NCI-H1930 (cell line): ENCODE measurements at places on chromosomes 2 and 18.

DNA sequence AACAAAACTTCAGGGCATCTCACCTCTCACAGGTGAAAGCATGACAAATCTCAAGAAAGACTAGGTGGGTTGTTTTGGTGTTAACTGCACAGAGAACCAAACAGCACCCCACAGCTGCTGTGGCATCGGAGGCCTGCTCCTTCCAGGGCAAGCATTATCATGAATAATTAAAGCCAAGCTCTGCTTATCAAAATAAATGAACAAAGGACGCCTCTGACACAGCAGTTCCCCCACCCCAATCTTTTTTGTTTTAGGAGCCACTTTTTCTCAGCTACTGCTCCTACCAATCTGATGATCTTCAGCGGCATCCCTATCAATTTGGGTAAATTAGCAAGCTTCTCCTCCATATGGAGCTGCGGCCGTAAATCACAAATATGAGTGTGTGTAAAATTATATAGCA lies 58.6 kb downstream of the KLF7 start:
- DNase-seq, result no peak

DNA sequence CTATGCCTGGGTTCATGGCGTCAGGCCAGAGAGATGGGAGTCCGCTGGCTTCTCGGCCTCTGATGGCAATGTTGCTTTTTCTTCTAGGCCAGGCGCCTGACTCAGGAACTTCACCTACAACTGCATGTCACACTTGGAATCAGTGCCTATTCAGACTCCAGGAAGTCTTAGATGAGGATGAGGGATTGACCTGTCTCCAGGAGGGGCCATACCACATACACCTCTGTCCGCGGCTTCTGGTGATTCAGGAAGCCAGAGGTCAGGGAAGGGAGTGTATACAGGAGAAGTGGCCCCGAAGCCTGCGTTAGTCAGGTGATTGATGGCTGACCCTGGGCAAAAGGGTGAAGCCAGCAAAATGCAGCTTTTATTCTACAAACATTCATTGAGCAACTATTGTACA lies 109.1 kb upstream of the RMDN2 start:
- DNase-seq, result no peak

- DNase-seq, result no peak
Measured at GRCh38 chr2:235949567-235950472, 218.4 kb downstream of the GBX2 start.

DNA sequence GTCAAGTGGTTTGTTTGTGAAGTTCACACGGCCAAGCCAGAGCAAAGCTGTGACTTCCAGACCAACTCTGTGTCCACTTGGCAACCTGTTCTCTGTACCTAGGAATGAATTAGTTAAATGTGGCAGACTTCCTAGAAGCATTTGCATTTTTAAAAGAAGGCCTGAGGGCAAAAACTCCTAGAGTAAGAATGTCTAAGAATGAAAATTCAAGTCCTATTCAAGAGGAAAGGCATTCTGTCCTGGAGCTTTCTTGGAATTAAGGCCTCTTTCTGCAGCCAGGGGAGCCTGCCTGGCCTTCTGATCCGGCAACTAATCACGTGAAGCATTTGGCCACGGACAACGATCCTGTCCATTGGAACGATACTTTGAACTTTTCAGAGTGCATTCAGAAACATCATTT lies 155.0 kb downstream of the SETBP1 start:
- DNase-seq, result no peak

DNA sequence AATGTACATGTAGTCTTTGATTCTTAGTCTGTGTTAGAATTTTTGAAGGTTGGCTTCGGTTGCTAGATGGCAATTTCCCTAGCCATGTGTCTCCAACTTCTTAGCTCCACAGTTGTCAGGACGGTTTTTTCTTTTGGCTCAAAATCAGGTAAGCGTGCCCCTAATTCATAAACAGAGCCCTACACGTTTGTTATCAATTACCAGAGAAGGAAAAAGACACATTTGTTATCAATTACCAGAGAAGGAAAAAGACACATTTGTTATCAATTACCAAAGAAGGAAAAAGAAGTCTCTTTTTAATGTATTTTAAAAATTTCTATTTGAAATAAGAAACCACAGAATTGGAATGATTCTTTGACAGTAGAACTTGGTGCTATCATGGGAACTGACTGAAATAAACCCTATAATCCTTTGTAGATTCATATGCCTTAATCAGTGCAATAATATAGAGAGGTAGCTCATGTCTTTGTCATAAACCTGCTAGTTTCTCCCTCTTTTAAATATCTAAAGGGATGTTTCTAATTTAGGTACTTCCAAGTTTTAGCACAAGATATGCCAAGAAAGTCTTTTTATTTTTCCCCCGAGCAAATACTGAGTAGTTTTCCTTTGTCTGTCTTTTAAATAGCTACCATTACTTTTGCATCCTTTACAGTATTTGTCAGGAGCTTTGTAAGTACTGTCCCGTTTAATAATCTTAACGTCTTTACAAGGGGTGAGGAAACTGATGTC lies 35.9 kb downstream of the CAMKMT start:
- no peak for DNase-seq

- DNase-seq, result no peak
Measured at GRCh38 chr2:16105669-16106281, 165.4 kb downstream of the MYCN start.

DNA sequence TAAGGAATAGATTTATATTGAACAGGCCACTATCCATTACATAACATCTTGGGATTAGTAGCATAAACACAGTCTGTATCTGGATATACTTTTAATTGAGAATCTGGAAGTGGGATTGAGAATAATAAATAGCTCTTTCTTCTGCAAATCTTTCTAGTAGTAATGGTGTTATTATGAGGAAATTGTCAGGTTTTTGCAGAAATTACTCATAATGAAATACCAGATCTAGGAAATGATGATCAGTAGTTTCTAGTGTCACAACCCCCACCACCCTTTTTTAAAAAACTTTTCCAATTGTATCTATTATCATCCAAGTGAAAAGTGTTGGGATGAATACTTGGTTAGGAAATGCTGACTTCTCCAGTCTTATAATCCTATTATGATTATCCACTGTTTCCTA lies 18.7 kb downstream of the NBEAL1 start:
- DNase-seq, result no peak

GRCh38 chr2:150182566-150183235 lies 304.8 kb downstream of the RND3 start:
- no peak for DNase-seq

GRCh38 chr2:223837287-223838061 lies at the start of gene AP1S3:
TSS of gene AP1S3 (minus strand) at chr2:223837582. CDS start at chr2:223837450, 132 bp downstream.
- peak; percentile 64 for DNase-seq

- DNase-seq, result no peak
Measured at GRCh38 chr2:173327421-173327820, 27.3 kb upstream of the CDCA7 start.

DNA sequence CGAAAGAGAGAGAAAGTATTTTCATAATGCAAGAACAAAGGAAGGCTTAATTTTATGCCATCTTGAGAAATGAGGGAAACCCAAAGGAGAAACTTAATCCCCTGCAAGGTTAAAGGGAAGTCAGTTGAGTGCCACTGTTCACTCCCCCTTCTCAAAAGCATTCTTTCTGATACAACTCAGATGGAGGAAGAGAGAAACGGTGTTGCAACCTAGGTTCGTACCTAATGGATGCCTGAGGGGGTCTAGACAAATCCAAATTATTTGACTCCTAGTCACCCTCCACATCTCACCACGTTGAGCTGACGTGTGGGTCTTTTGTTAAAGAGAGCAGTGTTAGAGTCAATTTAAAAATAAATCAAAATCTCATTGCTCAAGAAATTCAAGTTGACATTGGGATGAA lies 52.6 kb upstream of the UNC80 start:
- no peak for DNase-seq

- DNase-seq, result no peak
Measured at GRCh38 chr18:46283895-46284295, 179.7 kb downstream of the HAUS1 start.
